ENCODE measurements at places on chromosomes 1 and 21.

DNA sequence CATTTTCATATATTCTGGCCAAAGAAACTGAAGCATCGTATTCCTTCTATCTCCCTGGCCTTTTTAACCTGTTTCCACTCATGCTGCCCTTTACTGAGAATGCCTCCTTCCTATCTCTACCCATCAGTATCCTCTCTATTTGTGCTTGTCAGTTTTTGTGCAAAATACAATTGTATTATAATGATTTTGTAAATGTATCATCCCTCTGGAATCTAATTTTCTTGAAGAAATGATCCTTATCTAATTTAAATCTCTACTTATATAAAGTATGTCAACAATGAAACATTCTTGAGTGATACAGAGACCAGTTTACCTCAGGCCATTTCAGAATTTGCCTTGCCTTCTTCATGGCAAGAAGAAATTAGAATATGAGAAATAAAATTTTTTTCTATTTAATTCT, 59.0 kb upstream of the TEKT2 start:
- DNase-seq = no peak

DNA sequence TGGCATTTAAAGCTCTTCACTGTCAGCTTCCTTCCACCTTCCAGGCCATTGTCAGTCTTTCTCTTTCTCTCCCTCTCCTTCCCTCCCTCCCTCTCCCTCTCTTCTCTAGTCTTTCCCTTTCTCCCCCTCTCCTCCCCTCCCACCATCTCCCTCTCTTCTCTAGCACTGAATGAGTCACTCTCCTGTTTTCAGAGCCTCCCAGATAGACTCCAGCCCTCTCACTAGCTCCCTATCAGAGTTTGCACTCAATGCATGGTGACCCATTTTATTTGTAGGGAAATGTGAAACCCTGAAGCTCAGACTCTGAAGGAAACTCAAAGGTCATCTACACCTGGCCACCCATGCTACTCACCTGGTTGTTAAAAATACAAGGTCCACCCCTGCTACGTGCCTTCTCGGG, 4.4 kb upstream of the MATN1 start:
- DNase-seq = no peak

GRCh38 chr21:46052703-46053651, 44.9 kb upstream of the COL6A2 start:
- DNase-seq = peak; percentile 69

GRCh38 chr1:231187571-231187970, 25.7 kb downstream of the TRIM67 start:
- no peak for DNase-seq

DNA sequence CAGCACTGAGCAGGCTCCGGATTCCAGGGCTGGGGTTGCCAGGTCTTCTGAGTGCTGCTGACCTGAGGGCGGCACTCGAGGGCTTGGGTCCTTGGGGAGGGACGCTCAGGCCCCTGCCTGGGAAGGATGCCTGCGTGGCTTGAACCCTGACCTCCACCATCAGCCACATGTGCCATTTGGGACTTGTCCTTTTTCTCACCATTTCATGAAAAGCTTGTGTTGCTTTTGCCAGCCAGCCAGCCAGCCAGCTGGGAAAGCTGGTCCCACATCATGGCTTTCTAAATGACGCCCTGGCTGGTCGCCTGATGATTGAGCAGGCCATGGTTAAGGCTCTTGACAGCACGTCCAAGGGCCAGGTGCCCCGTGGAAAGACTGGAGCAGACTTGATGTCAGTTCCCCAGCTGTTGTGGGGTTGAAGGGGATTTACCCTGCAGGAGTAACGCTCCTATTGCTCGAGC, 168.7 kb downstream of the CAMTA1 start:
- DNase-seq = no peak

- DNase-seq = no peak
These were observed 209.6 kb upstream of the JUN start for GRCh38 chr1:58993403-58993802.

DNA sequence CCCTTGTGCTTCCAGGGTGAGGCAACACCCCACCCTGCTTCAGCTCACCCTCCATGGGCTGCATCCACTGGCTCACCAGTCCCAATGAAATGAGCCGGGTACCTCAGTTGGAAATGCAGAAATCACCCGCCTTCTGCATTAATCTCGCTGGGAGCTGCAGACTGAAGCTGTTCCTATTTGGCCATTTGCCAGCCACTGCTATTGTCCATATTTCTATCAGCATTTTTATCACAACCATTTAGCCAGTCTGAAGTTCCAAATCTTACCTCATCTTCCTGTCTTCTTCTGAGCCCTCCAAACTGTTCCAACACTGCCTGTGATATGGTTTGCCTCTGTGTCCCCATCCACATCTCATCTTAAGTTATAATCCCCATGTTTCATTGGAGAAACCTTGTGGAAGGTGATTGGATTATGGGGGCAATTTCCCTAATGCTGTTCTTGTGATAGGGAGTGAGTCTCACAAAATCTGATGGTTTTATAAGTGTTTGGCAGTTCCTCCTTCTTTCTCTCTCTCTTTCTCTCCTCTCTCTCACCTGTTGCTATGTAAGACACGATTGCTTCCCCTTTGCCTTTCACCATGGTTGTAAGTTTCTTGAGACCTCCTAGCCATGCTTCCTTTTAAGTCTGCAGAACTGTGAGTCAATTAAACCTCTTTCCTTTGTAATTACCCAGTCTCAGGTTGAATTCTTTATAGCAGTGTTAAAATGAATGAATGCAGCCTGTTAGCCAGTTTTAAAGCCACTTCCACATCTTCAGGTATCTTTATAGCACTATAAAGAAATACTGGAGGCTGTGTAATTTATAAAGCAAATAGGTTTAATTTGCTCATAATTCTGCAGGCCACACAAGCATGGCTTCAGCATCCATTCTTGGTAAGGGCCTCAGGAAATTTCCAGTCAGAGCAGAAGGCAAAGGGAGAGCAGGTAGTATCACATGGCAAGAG, 203.5 kb downstream of the FCRL5 start:
- no peak for DNase-seq

GRCh38 chr1:226604560-226605317, 56.2 kb downstream of the STUM start:
- no peak for DNase-seq

GRCh38 chr1:26278724-26279455, 996 bp upstream of the SH3BGRL3 start:
- DNase-seq = peak; percentile 68

- peak; percentile 35 for DNase-seq
These were observed 23.0 kb downstream of the LRRC8B start for GRCh38 chr1:89547563-89548116.

DNA sequence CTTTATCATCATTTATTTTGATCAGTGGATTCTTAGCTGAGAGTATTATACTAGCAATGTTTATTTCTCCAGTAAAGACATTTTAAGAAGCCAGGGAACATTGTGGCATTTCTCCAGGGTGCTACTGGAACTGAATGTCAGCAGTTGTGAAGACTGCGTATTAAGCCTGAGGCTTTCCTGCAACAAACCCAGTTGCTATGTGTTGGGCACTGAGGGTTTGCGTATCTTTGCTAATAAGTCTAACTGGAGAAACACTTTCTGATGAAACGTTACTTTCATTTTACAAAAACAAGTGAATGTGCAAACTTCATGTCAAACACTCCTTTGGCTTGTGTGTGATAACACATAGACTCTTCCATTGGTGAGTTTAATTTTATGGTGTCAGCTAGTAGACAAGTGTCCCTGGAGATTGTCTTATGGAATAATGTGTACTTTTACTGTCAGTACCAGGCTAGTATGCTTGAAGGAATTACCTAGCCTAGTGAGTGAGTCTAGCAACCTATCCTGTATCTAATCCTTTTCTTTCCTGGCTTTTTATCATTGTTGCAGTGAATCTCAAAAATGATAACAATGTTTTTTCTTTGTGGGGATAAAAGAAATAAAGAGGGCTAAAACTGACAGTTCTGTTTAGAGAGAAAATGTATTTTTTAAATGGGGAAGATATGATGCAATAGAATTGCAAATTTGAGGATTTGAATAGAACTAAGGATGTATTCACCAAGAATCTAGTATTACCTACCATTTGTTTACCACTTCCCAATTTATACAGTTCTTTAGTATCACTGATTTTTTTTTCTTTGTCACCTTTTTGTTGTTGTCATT, 70.1 kb downstream of the MTR start:
- DNase-seq = no peak

- no peak for DNase-seq
These were observed 363.7 kb downstream of the MATN1 start for GRCh38 chr1:30359539-30360220.

- no peak for DNase-seq
These were observed 782.9 kb upstream of the TPTE start for GRCh38 chr21:9738527-9738926.

DNA sequence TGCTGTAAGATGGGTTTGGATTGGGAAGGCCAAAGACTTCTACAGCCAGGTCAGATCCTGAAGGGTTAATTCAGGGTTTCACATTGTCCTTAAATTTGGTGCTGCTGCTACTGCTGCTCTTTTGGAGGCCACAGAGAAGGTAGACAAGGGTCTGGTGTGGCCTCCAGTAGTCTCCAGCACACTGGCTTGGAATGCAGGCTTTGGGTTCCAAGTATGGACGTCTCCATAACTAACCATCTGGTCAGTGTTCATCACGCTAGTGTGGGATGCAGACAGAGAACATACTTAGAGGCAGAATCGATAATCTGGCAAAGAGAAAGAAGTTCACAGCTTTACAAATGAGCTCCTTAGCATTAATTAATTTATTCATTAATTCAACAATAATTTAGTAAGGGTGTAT, 154.1 kb downstream of the ZBTB18 start:
- DNase-seq = no peak

DNA sequence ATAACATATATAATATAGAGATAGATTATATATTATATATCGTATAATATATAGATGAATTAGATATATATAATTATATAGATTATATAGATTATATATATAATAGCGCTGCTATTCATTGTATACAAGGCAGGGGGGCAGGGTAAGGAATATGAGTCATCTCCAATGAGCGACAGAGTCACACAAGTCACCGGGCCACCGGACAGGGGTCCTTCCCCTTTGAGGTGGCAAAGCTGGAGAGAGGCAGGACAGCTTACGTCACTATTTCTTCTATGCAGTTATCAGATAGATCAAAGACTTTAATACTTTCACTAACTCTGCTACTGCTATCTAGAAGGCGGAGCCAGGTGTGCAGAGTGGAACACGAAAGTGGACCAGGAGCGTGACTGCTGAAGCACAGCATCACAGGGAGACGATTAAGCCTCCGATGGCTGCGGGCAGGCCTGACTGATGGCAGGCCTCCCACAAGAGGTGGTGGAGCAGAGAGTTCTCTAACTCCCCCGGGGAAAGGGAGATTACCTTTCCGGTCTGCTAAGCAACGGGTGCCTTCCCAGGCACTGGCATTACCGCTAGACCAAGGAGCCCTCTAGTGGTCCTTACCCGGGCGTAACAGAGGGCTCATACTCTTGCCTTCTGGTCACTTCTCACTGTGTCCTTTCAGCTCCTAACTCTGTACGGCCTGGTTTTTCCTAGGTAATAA, 2154.7 kb downstream of the MRPL39 start:
- DNase-seq = no peak

DNA sequence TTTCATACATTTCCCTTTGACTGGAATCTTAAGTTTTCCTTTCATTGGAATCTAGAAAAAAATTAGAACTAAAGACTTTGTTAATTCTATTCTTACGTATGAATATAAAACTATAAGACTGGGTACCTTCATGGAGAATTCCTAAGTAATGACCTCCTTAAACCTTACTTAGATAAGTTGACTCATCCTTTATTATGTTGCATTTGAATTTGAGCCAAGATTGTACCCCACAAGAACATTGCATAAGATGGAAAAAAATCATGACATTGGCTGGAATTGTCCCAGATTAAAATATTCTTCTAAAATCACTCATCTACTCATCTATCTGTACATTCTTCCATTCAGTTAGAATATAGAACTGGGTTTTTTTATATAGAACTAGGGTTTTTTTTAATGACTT, 137.4 kb downstream of the C1orf21 start:
- DNase-seq = no peak

DNA sequence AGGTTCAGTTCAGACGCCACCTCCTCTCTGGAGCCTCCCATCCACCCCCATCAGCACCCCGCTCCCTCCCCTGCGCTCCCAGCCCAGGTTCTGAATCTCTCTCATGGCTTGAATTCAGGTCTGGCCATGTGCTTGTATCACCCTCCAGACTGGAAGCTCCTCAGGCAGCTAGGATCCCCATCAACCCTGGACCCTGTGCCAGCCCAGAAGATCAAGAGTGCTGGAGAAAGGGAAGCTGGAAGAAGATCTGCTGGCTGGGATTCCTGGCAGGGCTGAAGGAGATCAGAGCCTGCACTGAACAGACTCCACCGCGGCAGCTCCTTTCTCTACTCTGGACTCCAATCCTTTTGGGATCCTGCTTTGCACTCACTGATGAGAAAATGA, 11.7 kb upstream of the TINAGL1 start:
- DNase-seq = no peak

GRCh38 chr1:114669562-114670082, at the start of gene DENND2C:
Gene DENND2C, minus strand, starts transcription at chr1:114670049. Its CDS starts 44,065 bp downstream, at chr1:114625984.
- DNase-seq = no peak

DNA sequence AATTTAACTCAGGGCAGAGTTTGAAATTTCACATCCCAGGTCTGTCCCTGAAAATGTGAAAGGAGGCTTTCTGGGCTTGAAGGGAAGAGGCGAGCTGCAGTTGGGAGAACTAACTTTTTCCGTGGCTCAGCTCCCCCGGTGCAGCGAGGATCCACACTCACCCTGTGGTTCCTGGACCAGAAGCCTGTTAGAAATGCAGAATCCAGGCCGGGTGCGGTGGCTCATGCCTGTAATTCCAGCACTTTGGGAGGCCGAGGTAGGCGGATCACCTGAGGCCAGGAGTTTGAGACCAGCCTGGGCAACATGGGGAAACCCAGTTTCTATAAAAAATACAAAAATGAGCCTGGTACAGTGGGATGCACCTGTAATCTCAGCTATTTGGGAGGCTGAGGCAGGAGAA, 2.9 kb upstream of the DHRS3 start:
- no peak for DNase-seq

DNA sequence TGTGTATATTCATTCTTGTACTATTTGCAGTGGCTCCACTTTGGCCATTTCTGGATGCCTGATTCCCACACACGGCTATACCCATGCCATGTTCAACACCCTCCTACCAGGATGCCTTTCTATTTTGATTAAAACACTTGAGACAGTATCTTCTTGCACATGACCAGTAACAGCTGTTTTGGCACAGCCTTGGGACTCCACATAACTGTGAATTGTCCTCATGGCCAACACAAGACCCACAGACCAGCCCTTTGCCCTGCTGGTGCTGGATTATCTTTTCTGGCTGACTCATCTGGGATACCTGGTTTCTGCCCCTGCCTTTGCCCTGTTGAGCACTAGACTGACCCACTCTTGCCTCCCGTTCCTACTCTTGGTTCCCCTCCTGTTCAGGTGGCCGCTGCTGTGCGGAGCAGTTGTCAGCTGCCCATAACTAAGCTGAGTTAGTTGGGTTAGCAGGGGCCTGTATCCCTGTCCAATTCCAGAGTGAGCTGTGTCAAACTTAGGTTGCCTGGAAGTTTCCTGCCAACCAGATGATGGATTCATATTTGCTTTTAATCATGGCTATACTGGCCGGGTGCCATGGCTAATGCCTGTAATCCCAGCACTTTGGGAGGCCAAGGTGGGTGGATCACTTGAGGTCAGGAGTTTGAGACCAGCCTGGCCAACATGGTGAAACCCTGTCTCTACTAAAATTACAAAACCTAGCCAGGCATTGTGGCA, 10.8 kb upstream of the EYA3 start:
- no peak for DNase-seq

All from stimulated activated CD4-positive, alpha-beta T cell treated with anti-CD3 and anti-CD28 coated beads, Interleukin-4, amount 100 ng/mL, for 24 hours (primary cell).